CD4-positive, alpha-beta T cell treated with Interleukin-15 for 4 hours (primary cell): ENCODE measurements at places on chromosomes 7 and 10.

DNA sequence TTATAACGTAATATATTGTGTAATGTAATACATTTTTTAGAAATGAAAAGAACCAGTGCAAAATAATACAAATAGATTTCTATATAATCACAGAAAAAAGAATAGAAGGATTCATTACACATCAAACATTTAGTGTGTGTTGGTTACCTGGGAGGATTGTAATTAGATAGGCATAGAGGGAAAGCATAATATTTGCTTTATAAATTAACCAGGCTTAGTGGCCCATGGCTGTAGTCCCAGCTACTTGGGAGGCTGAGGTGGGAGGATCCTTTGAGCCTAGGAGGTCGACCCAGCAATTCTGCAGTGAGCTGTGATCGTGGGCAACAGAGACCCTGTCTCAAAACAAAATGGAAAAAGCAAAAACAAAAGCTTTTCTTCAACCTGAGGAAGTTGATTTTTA, 5.0 kb upstream of the CNOT4 start:
- DNase-seq = no peak

GRCh38 chr10:33132626-33133025, 174.6 kb upstream of the ITGB1 start:
- DNase-seq = peak; percentile 83

DNA sequence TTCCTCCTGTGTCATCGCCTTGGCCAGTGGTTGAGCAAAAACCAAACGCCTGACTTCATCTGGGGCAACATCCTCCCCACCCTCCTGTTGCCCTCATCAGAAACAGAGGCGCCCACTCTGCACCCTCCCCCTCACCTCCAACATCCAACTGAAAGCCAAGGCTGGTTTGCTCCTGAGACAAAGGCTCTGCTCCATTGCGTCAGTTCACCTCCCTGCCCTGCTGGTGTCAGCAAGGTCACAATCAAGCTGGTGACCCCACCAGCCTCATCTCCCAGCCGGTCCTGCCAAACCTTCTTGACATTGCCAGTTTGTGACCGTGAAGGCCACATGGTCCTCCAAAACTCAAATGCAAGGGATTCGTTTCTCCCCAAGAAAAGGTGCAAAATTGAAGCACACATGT, 131.7 kb upstream of the ADAM12 start:
- no peak for DNase-seq

GRCh38 chr7:97187067-97187466, 69.6 kb downstream of the SDHAF3 start:
- DNase-seq = no peak

DNA sequence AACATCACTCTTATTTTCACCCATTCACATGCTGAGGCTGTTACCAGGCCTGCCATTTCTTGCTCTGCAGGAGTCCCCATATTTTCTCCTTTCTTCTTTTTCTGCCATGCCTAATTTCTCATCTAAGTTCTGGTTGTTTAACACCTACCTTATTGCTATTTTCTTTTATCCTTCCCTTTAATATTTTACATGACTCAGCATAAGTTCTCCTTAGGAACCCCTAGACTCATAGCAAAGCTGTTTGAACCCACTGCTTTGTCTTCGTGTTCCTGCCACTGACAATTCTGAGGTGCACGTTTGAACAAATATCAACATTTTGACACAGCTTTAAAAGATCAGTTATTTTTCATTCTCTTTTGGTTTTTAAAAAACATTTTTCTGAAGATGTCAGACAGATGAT, 98.2 kb downstream of the KIF20B start:
- DNase-seq = no peak

- DNase-seq = no peak
Measured at GRCh38 chr10:58775960-58776567, 263.4 kb downstream of the BICC1 start.

DNA sequence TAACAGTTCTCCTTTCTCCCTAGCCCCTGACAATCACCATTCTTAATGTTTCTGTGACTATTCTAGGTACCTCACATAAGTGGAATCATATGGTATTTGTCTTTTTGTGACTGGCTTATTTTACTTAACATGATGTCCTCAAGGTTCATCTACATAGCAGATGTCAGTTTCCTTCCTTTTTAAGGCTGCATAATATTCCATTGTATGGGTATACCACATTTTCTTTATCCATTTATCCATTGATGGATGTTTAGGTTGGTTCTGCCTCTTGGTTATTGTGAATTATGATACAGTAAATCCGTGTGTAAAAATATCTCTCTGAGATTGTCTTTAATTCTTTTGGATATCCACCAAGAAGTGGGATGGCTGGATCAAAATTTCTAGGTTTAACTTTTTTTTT, 13.2 kb downstream of the BBS9 start:
- DNase-seq = no peak

DNA sequence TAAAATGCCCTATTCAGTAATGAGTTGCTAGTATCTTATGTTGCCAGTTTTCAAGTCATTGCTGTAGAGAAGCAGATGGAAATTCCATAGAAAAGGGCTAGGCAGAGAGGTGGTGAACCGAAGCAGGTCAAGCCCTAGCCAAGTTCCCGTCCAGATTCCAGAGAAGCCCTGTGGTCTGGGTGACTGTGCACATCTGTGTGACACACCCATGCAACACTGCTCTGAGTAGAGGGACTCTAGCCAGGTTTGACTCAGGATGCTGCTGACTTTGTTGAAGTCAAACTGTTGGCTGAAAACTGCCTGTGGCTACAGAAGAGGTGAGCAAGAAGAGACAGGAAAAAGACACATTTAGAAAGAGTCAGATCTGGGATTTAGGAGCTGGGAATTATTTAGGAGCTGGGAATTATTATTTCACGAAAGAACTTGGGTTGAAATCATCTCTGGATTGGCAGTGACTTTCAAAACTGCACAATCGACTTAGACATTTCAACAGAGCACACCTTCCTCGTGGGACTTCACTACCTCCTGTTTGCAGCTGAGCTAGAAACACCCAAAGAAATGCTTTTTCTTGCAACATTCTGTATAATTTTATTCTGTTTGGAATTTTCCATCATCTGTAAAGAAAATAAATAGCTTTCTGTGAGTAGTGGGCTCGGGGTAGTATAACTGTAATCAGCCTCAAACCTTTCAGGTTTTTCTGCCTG, 149.1 kb upstream of the PRKCQ start:
- no peak for DNase-seq

- DNase-seq = no peak
Measured at GRCh38 chr10:12208460-12208859, 12.5 kb downstream of the CDC123 start.

GRCh38 chr7:35550831-35551230, 144.1 kb downstream of the HERPUD2 start:
- no peak for DNase-seq

DNA sequence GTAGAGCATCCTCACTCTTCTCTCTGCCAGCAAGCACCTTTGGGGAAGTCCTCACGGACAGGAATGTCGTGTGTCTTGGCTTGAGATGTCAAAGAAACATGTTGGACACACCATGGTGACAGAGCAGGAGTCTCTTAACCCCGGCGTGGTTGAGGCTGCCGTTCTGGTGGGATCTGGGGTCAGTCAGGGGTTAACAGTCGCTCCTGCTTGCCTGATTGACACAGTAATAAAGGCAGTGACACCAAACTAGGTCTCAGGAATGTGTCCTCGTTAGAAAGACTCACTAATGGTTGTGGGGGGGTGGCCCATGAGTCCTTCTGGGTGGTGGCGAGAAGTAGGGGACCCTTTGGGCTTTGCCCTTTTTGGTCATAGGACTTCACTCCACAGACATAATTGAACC, 69.0 kb downstream of the TCF7L2 start:
- DNase-seq = no peak

DNA sequence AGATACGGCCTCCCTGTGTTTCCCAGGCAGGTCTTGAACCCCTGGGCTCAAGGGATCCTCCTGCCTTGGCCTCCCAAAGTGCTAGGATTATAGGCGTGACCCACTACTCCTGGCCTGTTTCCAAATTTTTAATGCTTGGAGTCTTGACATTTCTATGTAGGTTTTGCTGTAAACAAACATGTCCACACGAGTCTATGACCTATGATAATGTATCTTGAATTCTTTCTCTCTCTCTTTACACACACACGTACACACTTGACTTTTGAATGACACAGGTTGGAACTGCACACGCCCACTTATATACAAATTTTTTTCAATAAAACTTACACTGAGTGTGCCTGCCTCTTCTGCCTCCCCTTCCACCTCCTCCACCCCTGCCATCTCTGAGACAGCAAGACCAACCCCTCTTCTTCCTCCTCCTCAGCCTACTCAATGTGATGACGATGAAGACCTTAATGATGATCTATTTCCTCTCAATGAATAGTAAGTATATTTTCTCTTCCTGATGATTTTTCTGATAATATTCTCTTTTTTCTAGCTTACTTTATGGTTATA, 44.1 kb upstream of the LAMB1 start:
- DNase-seq = no peak

- no peak for DNase-seq
Measured at GRCh38 chr7:30988351-30989005, 24.7 kb downstream of the GHRHR start.

DNA sequence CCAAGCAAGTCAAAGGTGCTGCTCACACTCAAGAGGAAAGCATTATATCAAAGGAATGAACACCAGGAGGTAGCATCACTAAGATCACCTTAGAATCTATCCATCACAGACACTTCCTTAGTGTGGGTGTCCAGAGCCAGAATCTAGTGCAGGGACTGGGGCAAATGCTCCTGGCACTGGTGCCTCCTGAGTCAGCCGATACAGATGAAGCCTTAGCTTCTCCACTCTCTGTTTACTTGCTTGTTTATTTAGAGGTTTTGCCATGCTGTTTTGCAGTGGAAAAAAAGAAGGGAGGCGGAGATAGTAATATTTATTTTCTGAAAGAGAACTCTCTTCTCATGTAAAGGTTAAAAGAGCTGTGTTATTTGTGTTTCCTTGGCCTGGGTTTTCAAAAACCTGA, 303.1 kb downstream of the WDR11 start:
- DNase-seq = no peak

- no peak for DNase-seq
Measured at GRCh38 chr10:75469006-75469616, 37.7 kb downstream of the LRMDA start.

DNA sequence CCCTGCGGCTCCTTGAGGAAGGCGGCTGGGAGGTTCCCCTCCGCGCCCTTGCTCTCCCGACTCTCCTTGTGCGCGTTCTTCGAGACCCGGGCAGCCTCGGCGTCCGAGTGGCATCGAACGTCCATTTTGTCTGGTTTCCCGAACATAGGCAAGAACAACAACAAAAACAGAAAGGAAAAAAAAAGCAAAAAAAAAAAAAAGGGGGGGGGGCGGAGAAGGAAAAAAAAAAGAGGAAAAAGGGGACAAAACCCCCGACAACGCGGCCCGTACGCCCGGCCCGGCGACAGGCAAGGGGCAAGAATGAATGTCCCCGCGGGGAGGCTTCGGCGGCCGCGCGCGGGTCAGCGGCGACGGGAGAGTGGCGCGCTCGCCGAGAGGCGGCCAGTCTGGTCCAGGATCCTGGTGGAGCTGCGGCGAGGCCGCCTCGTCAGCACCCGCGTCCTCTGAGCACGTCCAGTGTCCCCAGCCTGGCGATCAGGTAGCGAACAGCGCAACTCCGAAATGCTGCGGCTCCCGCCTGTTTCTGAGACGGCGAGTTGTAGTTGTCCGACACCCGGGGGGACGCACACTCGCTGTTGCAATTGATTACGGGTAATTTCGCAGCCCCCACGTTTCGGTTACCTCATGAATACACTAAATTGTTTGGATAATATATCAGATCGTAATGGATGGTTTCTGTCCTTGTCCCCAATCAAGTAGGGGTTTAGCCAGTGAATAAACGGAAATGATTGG, at the start of gene VAX1:
Gene VAX1, minus strand, starts transcription at position 360 of the 732 bp plus-strand sequence. Its CDS starts 214 bp downstream, at position 146.
- DNase-seq = no peak

- no peak for DNase-seq
Measured at GRCh38 chr7:64849924-64850499, 53.1 kb upstream of the ZNF273 start.

GRCh38 chr7:23470330-23471105, at the start of gene IGF2BP3:
Gene IGF2BP3, minus strand, starts transcription at chr7:23470491. Its CDS starts 381 bp downstream, at chr7:23470110.
- DNase-seq = no peak

DNA sequence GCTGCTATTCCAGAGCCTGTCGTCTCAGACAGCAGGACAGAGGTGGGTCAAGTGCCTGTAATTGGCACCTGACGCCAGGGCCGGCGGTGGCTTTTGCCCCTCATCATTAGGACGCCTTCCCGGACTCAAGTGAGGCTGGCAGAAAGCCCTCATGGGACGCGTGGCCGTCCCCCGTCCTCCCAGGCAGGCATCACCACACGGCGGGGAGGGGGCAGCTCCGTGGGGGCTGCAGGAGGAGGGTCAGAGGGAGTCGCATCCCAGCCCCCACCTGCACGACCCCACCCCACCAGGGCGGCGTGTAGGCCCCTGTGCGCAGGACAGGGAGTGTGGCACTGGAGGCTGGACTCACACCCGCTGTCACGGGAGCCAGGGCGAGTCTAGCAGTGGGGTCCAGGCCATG, 16.3 kb downstream of the CFAP46 start:
- DNase-seq = no peak

DNA sequence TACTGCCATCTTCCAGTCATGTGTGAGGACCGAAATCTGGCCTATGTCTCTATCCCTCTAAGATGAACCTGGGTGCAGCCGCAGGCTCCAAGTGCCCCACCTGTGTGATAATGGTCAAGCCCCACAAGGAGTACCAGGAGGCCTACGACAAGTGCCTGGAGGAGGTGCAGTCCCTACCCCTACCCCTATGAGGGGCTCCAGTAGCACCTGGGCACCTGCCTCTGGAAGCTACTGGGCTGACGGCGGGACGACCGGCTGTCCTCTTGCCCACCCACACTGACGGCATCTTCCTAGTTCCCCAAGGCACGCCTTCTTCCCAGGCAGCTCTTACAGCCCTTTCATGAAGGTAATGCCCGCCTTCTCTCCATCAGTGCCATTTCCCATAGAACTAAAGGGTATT, 47.4 kb downstream of the HOXA1 start:
- no peak for DNase-seq

DNA sequence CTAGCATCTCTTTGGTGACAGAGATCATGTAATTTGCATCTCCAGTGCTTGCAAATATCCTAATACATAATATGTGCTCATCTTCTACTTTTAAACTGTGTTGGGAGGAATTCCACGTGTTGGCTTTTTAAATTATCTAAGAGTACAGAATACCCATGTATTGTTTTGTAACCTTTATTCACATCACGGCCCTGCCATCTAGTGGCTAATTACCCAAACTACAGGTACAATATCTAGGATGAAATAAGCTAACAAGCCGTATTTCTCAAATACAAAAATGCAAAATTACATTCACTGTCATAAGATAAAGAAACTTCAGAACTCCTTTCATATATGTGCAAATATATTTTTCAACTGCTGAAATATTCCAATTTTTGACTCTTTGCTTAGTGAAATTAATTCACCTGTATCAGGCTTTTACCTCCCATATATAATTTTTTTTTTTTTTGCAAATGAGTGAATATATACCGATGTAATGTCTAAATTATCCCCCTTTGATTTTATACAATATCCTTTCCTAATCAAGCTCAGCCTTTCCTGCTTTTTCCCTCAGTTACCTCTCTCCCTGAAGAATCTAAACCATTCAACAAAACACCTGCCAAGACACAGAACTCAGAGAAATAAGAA, 30.3 kb upstream of the LSM8 start:
- DNase-seq = peak; percentile 52

DNA sequence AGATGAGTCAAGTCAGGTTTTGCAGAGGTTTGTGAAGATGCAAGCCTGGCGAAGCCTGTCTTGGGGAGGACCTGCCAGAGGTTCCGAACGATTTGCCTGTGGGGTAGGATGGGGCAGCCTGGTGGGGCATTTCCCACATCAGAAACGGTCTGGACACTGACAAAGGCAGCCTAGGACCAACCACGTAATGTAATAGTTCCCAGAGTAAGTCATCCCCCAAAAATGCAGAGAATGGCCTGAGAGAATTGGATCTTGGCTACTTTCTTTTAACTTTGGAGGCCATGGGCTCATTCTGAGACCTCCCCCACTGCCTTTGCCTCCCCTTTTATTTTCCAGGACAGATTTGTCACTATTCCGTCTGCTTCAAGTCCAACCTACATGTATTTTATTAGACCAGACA, 168.9 kb upstream of the SH2B2 start:
- no peak for DNase-seq
